ENCODE measurements at places on chromosomes 11 and 22. TPM values are rescaled to one million over a fixed set of nuclear protein-coding genes. Genes with fewer than 3 reads are reported as not detected.

DNA sequence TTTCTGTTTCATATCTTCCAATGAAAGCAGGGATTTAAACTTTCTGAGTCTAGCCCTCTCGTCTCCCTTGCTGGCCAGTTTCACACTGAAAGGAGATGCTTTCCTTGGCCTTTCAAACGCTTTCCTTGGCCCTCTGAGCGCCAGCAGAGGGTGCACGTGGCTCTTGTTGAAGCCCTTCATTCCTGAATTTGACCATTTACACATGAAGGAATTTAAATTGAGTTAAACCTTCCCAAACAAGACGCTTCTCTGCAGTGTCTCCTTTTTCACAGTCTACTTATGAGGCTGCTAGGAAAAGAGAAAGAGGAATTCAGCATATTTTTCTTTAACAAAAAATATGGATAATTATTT lies 21.6 kb downstream of the NNMT start:
- peak; percentile 34 for DNase-seq

DNA sequence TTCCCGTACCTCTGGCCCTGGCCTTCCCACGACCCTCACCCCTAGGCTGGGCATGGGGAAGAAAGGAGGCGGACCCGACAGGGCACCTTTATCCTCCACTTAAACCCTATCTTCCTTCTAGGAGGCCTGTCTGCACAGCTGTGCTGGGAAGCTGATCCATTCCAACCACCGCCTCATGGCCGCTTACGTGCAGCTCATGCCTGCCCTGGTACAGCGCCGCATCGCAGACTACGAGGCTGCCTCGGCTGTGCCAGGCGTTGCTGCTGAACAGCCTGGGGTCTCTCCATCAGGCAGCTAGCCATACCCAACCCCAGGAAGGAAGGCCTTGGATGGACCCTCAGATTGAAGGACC lies 599 bp downstream of the TIMM10B start:
- DNase-seq, result no peak

- DNase-seq, result peak; percentile 84
These were observed 11.8 kb downstream of the ABTB2 start for GRCh38 chr11:34345991-34346480.

The STK33 gene
- total RNA-seq, result 6.6 TPM

- no peak for DNase-seq
These were observed 49.2 kb downstream of the PAK1 start for GRCh38 chr11:77424644-77425043.

The KCNJ1 gene
- total RNA-seq, result not detected

GRCh38 chr22:19933341-19934241 lies 8.0 kb upstream of the COMT start:
- no peak for DNase-seq

DNA sequence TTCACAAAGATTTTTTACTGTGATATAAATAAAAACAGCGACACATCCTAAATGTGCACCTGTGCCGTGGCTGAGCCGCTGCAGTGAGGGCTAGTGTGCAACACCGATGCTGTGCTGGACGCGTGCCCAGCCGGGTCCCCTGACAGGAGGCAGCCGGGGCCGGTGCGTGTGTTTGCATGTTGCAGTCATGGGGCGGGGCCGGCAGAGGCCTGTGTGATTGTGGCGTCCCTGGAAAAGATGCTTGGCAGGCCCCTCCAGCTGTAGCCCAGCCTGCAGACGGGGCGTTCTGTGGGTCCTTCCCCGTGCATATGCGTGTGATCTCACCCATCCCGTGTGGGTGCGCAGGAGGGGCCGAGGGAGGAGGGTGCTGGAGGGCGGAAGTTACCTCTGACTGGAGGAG lies 30.6 kb downstream of the MUC6 start:
- peak; percentile 29 for DNase-seq

GRCh38 chr11:128500493-128500892 lies 86.9 kb downstream of the ETS1 start:
- DNase-seq, result no peak

- no peak for DNase-seq
These were observed 853 bp downstream of the HTATIP2 start for GRCh38 chr11:20364341-20364792.

The FAM83F gene
- total RNA-seq, result not detected

- DNase-seq, result no peak
These were observed 35.8 kb upstream of the HSD17B12 start for GRCh38 chr11:43644621-43645299.

GRCh38 chr11:111937844-111938243 lies 701 bp downstream of the DIXDC1 start:
- no peak for DNase-seq

The OR52B6 gene
- not detected for total RNA-seq

GRCh38 chr22:43388420-43388851 lies 23.4 kb upstream of the MPPED1 start:
- peak; percentile 66 for DNase-seq

The EED gene
- total RNA-seq, result 51.8 TPM

GRCh38 chr11:41392596-41392995 lies 66.9 kb downstream of the LRRC4C start:
- no peak for DNase-seq

The MMP27 gene
- total RNA-seq, result not detected

- peak; percentile 79 for DNase-seq
These were observed 29.1 kb downstream of the MAP6 start for GRCh38 chr11:75639762-75640181.

The DNAJB13 gene
- total RNA-seq, result not detected

DNA sequence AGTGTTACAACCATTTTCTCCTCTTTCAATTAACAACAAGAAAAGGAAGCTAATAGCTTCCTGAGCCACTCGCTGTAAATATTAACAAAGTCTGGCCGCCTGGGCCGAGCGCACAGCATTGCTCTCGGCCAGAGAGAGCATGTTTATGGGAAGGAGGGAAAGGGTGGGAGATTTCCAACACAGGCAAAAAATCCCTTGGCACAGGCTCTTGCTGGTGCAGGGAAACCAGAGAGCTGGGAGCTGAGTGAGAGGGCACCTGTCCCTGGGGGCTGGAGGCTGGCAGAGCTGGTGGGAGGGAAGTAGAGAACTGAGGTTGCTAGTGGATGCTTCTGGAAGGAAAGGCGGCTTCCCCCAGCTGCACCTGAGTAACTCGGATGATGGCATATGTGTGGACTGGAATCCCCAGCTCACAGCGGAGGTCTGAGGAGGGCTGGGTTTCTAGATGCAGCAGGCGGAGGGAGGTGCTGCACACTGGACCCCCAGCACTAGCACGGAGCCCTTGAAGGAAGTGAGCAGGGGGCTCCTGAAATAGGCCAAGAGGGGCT lies 59.6 kb downstream of the FLRT1 start:
- DNase-seq, result peak; percentile 43

- no peak for DNase-seq
These were observed 4.7 kb upstream of the ST3GAL4 start for GRCh38 chr11:126350836-126351235.

The MMP7 gene
- not detected for total RNA-seq

GRCh38 chr11:111836721-111837120 lies 34.7 kb downstream of the ALG9 start:
- DNase-seq, result no peak

- DNase-seq, result peak; percentile 69
These were observed 29.2 kb upstream of the PLET1 start for GRCh38 chr11:112289588-112290492.

- no peak for DNase-seq
These were observed 1.9 kb downstream of the FBXO7 start for GRCh38 chr22:32476281-32477195.

- peak; percentile 56 for DNase-seq
These were observed 78.5 kb downstream of the TRAF6 start for GRCh38 chr11:36431429-36432092.

- DNase-seq, result no peak
These were observed 12.8 kb upstream of the PTPN5 start for GRCh38 chr11:18804199-18804999.

DNA sequence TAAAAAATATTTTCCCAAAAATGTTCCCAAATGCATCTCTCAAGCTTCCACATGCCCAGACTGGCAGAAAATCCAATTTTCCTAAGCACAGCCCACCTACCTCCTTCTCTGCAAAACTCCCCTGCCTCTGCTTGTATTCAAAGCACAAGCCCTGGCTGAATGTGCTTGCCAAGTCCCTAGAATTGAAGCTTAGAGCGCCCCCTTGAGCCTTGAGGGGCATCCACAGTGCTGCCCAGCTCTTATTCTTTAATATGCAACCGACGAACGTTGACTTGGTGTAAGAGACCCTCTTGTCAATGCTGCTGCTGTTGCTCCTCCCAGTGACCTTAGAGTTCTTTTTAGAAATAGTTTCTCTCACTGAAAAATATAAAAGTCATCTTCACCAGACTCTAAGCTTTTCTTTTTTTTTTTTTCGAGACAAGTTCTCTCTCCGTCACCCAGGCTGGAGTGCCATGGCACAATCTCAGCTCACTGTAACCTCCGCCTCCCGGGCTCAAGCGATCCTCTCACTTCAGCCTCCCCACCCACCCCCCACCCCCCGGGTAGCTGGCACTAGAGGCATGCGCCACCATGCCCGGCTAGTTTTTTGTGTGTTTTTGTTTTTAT lies 63.5 kb upstream of the CAPRIN1 start:
- DNase-seq, result peak; percentile 83

- DNase-seq, result no peak
These were observed 15.1 kb downstream of the APOL1 start for GRCh38 chr22:36267896-36268485.

DNA sequence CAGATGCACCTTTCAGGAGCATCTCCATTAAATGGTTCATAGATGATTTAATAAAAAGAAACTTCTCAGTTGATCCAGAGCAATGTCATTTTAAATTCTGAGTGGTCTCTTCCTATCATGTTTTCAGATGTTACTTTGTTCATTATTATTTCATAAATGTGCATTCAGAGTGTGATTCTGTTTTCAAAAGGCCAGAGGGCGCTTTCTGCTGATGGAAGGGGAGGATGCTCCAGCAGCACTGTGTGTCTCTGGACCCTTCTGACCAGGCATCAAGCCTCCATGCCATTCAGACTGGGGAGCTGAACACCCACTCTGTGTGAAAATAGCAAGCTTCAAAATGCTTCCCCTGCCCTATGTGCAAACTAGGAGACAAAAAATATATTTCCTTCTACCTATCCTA lies 23.9 kb upstream of the CRTAM start:
- no peak for DNase-seq

DNA sequence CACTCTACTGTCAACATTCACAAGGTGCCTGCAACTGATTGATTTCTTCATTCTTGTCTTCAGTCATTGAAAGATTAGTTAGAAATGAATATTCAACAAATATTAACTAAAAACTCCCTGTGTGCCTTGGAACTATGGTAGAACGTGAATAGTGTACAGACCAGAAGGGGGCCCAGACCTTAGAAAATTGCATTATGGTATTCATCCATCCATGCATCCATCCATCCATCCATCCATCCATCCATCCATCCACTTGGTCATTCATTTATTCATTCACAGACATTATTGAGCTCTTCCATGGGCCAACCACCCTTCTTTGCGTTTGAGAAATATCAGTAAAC lies 10.2 kb upstream of the ACCSL start:
- no peak for DNase-seq

The PANX2 gene
- total RNA-seq, result not detected

- no peak for DNase-seq
These were observed 17.7 kb downstream of the RAB30 start for GRCh38 chr11:83054001-83054400.

The PRRG4 gene
- total RNA-seq, result not detected

DNA sequence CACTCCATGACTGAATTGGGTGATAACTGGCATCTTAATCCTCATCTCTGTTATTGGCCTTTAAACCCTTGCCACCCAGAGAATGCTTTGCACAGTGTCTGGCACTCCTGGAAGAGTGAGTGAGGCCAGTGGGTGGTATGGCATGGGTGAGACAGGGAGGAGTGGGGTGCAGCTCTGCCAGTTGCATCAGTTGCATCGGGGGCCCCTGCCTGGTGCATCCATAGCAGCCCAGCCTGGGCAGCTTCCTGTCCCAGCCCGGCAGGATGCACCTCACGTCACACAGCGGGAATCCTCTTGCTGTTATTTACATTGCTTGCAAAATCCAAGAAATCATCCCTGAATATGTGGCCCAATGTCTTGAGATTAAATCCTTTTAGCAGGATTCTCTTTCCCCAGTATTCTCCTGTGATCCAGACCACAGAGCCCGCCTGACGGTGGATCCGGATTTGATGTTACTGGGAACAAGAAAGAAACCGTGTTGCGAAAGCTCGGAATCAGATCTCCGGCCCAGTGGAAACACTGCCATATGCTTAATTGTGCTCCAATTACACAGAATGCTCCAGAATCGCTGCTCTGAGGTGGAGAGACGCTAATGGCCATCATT lies 37.6 kb upstream of the MN1 start:
- DNase-seq, result no peak

- no peak for DNase-seq
These were observed 116.7 kb upstream of the LARGE1 start for GRCh38 chr22:34036931-34037330.

GRCh38 chr11:132595246-132595645 lies 937.1 kb downstream of the OPCML start:
- DNase-seq, result no peak

The IGSF9B gene
- not detected for total RNA-seq

DNA sequence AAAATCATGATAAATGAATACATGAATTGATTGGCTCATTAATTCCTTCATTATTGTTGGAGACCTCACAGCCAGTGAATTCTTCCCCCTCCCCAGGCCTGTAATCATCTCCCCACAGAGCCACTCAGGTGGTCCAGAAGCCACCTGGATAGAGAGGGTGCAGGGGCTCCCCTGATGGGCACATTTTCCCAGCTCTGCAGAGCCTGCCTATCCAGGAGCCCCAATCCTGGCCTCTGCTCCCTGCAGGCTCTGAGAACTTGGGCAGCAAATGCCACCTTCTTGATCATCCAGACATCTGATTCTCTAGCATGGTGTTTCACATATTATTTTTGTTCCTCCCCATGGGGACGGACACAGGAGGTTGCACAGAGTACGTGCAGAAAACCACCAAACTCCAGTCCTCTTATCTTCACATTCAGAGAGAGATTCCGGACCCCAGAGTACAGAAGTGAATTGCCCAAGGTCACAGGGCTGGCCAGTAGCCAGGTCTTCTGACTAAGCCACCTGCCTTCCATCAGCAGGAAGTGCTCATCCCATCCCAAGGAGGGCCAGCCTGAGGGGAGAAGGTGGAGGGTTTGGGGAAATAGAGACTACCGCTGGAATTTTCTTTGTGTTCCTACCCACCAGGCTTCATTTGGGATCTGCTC lies 348.0 kb downstream of the BUD13 start:
- no peak for DNase-seq

GRCh38 chr22:36638747-36639146 lies 64.8 kb downstream of the CACNG2 start:
- no peak for DNase-seq

- DNase-seq, result peak; percentile 50
These were observed 47.0 kb downstream of the PACSIN2 start for GRCh38 chr22:42967933-42968332.

The ANO5 gene
- total RNA-seq, result 1.6 TPM
